ENCODE measurements at places on chromosomes 13 and 19.

DNA sequence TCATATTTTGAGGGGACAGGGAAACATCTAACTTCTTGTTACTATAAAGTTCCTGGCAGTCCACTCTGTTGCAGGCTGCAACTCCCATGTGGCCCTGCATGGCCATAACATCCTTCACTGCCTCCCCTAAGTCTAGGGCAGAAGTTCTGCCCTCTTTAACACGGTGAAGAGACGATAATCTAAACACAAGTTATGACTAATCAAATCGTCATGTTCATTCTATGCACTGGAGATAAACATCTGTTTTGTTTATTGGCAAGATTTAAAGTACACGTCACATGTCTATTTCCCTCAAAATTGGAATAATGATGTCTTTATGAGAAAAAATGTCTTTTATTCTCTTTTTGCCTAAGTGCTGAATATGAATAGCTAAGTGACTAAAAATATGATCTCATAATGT lies 1629.4 kb downstream of the PCDH9 start:
- peak; percentile 11 for DNase-seq

DNA sequence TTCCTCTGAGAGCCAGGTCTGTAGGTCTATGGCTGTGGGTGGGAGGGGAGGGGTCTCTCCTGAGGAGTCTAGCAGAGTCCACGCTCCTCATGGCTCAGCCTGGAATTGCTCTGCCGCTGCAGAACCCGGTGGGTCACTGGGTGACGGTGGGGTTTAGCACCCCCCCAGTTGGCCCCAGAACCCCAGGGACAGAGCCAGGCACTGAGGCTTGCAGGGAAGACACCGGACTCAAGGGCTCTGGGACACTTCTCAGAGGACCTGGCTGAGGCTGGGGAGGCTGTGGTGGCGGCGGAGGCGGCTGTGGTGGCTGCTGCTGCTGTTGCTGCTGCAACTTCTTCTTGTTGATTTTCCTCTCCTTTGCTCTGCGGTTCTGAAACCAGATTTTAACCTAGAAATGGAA lies 6.1 kb downstream of the CDX2 start:
- DNase-seq, result no peak

GRCh38 chr19:52270266-52270885 lies 989 bp downstream of the ZNF766 start:
- DNase-seq, result no peak

DNA sequence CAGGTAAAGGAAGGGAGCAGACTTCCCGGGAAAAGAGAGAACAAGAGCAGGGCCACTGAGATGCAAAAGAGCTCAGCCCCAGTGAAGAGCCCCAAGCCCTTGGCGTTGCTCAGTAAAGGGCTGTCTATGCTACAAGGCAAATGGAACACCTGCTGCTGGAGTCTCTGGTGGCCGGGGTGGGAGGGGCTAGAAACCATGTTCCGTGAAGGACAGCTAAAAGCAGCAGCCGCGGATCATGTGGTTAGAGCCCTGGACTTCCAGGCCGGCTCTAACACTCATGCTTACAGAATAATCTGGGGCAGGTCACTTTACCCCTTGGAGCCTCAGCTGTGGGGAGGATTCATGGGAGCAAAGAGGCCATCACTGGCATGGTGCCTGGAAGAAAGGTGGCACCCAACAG lies 17.8 kb downstream of the POU2F2 start:
- DNase-seq, result no peak
